ENCODE measurements at places on chromosomes 7 and 10.

DNA sequence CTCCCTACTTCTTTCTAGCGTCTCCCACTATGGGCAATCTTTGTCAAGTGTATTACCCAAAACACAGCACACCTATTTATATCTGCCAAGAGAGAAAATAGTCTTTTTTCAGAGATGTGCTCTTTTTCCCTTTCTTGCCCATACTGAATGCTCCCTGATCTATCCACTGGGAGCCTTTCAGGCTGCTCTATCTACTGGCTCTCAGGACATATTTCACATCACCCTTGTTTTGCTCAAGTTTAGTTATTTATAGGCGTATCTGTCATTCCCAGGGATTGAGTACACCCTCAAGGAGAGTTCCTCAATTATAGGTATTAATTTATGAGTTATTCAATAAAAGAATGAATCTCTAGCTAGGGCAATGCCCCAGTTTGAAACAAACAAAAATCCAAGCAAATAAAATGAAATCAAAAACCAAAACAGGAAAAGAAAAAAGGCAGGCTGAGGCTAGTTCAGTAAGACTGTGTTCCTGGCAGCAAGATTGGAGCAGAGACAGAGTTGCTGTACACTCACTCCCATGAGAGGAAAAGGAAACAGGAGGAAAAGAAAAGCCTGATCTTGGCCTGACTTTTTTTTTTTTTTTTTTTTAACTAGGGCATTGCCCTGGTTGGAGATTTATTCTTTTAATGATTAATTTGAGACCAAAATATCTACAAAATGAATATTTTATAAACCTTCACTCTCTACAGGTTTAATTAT is 665.9 kb upstream of the PCDH15 start:
- DNase-seq, result no peak

DNA sequence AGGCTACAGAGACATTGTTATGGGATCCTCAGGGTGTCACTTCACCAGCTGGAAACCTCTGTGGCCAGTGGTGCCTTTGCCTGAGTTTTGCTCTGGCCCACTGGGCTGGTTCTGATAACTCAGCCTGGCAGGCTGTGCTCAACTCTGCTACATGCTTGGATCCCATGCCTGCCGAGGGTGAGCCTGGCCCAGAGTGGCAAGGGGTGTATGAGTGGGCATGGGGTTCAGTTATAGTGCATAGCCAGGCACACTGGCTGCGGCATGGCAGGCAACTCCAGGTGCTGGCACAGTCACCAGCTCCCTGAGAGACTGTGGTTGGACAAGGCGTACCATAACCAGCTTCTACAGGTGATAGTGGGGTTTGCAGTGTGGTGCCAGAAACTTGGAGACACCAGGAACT is 107.0 kb upstream of the PCDH15 start:
- no peak for DNase-seq

GRCh38 chr10:1180071-1180730 is 124.0 kb downstream of the WDR37 start:
- DNase-seq, result no peak

DNA sequence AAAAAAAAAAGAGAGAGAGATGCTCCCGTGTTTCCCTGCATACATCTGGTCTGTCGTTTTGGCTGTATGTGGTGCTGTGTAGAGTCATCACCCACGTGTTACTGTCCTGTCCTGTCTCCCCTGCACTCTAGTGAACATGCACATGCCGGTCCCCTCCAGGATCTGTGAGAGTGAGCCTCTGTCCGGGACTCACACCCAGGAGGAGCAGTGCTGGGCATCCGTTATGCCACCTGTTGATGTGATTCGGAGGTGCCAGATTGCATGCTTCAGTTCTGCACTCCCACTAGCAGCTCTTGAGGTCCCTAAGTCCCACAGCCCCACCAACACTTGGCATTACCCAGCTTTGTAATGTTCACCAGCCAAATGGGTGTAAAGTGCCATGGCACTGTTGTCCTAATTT is 16.4 kb downstream of the GHRHR start:
- no peak for DNase-seq

DNA sequence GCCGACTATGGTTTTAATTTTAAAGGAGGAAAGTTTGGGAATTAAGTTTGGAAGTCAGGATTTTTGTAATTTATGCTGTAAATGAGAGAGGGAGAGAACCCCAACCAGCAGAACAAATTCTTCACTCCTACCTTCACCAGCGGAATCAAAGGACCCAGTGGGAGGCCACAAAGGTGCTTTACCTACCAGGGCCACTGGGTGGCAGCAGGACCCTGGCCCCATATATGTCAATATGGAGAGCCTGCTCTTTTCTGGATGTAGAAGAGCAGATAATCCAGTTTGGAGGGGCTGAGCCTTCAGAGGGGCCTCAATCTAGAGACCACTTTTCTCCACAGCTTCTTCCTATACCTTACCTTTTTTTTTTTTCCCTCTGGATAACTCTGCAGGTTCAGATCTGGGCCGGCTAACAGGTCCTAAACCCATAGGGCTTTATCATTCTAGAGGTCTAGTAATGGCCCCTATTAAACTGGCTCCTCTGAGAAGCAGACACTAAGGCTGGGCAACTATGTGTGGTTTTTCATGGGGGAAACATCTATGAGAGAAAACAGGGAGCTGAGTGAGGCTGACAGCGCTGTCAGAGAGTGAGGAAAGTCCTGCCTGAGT is 8.5 kb upstream of the SCD start:
- DNase-seq, result peak; percentile 68

DNA sequence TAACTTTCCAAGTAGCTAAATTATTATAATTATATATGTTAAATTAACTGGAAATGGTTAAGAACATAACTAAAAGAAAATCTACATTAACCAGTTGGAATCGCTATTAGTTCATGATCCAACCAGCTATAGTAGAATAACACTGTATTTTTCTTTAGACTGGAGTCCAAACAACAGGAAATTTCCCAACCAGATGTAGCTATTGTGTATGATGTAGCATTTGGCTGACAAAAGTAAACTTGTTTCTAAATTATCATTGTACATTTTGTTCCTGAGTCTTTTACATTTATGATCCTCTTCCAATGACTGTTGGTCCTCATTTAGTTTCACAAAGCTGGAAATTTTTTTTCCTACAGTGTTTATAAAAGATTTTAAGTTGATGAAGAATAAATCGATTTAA is 62.1 kb downstream of the PAPSS2 start:
- DNase-seq, result no peak

DNA sequence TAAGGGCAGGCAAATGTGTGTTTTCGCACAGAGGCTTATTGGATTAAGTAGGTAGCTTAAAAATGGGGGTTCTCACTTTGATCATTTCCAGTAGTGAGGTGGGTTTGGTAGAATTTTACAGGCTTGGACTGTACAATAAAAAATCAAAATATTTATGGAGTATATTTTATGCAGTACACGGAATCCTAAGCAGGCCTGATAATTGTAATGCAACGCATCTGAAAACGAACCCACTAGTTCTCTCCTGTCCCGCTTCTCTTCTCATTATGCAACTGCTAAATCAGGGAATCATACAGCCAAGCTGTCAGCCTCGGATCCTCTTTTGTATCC is 377 bp upstream of the POLR1F start:
- no peak for DNase-seq

DNA sequence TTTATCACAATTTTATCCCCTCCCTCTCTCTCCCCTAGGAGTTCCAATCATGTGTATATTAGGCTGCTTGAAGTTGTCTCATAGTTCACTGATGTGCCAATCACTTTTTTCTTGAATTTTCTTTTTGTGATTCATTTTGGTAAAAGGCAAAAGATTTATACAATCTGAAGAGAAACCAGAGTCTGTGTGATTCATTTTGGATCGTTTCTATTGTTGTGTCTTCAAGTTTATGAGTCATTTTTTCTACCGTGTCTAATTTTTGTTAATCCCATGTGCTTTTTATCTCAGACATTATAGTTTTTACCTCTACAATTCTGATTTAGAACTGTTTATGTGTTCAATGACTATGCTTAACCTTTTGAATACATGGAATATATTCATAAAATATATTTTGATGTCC is 483.9 kb upstream of the AUTS2 start:
- DNase-seq, result no peak

DNA sequence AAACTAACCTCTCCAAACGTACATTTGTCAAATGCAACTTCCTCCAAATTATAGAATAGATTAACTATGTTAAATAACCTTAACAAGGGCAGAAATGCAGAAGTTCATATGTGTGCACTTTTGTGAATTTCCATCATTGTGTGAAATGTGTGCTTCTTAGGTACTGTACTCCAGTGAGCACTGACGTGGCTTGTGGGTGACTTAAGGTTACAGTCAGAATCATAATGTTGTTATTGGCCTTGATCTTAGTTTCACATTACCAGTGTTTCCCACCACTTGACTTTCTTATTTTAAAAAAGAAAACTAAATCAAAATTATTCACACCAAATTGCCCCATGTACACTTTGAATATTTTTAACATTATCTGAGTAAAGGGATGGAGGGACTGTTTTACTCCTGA is 155.1 kb upstream of the FZD8 start:
- no peak for DNase-seq

- peak; percentile 63 for DNase-seq
Observed at GRCh38 chr10:99660662-99661376, 1.5 kb downstream of the ENTPD7 start.

- DNase-seq, result no peak
Observed at GRCh38 chr7:77466450-77466849, 50.3 kb upstream of the GSAP start.

- DNase-seq, result no peak
Observed at GRCh38 chr7:86328801-86329433, 314.8 kb upstream of the GRM3 start.

DNA sequence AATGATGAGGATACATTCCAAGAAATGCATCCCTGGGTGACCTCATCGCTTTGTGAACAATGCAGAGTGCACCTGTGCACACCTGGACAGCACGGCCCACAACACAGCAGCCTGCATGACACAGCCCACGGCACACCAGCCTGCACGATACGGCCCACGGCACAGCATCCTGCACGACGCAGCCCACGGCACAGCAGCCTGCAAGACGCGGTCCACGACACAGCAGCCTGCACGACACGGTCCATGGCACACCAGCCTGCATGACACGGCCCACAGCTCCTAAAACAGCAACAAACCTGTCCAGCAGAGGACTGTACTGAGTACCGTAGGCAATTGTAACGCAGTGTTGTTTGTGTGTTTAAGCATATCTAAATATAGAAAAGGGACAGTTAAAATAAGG is 134.7 kb upstream of the PPP2R2D start:
- DNase-seq, result no peak

GRCh38 chr7:155785536-155785935 is 26.7 kb downstream of the SHH start:
- DNase-seq, result no peak

GRCh38 chr7:82286096-82286797 is 157.3 kb downstream of the CACNA2D1 start:
- DNase-seq, result no peak

- DNase-seq, result no peak
Observed at GRCh38 chr7:80054356-80054755, 80.3 kb upstream of the GNAI1 start.

Measured in kidney glomerular epithelial cell (primary cell).